ENCODE measurements at places on chromosomes 3 and 15.
A peak's percentile ranks its signal among the peaks of the same experiment; 100 is the strongest.

GRCh38 chr3:12557473-12558100 is 700 bp downstream of the MKRN2 start:
- DNase-seq, result peak; percentile 28

- no peak for DNase-seq
Measured at GRCh38 chr15:101057841-101058407, 138.8 kb downstream of the LRRK1 start.

GRCh38 chr3:197336348-197336747 is 37.9 kb upstream of the DLG1 start:
- DNase-seq, result no peak

DNA sequence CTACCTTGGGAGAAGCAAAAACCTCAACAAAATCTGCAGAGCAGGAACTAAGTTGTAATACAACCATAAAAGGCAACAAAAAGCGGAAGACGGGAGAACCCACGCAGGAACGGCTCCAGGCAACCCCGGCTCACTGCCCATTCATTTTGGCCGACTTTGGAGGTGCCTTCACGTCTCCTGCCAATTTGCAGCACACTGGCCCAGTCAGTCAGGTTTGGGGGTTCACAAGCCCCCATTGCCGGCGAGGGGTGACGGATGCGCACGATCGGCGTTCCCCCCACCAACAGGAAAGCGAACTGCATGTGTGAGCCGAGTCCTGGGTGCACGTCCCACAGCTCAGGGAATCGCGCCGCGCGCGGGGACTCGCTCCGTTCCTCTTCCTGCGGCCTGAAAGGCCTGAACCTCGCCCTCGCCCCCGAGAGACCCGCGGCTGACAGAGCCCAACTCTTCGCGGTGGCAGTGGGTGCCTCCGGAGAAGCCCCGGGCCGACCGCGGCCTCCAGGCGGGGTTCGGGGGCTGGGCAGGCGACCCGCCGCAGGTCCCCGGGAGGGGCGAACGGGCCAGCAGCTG is 463 bp downstream of the TERC start:
- DNase-seq, result peak; percentile 40

- DNase-seq, result no peak
Measured at GRCh38 chr3:166451997-166452396, 614.8 kb upstream of the BCHE start.

DNA sequence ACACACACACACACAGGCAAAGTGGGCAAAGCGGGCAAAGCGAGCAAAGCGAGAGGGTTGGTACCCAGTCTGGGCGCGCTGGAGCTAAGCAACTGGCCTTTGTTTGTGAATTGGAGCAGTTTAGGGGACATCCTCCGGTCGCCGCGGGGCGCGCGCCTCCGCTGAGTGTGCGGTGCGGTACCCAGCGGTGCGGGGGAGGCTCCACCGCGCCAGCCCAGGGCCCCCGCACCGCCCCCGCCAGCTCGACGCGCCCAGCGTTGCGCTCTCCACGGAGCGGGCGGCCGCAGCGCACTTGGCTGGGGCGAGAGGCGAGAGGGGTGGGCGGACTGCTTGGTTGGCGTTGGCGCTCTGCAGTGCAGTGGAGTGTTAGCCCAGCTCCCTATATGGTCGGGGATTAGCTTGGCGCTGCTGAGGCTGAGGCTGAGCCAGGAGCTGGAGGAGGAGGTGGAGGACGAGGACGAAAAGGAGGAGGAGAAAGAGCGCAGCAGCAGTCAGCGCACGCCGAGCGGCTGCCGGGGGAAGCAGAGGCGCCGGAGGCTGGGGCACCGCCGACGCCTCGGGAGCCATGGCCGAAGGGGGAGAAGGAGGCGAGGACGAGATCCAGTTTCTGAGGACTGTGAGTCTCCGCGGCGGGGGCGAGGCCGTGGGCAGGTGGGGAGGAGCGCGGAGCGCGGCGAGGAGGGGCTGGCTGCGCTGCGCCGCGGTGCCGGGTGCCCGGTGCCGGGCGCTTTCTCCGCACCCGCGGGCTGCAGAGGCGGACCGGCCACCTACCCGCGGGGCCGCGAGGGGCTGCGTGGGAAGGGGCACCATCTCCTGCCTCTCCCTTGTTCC is at the start of gene RYR3:
TSS of gene RYR3 (plus strand) at position 487 of the 831 bp plus-strand sequence. CDS start at position 566, 79 bp downstream.
- DNase-seq, result no peak

DNA sequence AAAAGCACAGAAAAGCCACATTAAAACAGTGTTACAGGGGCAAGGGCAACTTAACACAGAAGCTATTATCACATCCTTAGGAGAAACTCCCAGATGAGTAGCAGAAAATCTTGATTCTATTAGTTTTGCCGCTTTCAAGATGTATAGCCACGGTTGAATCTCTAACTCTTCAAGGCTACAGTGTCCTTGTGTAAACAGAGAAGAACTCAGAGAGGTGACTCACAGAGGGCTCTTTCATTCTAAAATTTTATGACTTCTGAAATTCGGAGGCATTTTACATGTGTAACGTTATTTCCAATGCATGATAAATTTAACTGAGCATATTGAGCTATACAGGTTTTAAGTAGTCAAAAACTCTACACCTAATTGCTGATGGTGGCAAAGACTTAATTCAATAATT is 846.6 kb downstream of the GBE1 start:
- DNase-seq, result no peak

DNA sequence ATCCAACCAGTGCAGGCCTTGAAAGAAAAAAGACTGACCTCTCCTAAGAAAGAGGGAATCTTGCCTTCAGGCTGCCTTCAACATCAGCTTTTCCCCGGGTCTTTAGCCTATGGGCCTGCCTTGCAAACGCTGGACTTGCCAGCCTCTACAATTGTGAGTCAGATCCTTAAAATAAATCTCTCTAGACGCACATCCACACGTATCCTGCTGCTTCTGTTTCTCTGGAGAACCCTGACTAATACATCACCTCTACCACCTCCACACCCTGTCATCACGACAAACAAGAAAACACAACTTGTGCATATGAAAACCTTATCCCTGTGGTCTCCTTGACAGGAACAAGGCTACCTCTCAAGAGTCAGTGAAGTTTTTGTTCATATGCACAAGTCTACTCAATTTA is 11.8 kb downstream of the CYFIP1 start:
- DNase-seq, result peak; percentile 95

DNA sequence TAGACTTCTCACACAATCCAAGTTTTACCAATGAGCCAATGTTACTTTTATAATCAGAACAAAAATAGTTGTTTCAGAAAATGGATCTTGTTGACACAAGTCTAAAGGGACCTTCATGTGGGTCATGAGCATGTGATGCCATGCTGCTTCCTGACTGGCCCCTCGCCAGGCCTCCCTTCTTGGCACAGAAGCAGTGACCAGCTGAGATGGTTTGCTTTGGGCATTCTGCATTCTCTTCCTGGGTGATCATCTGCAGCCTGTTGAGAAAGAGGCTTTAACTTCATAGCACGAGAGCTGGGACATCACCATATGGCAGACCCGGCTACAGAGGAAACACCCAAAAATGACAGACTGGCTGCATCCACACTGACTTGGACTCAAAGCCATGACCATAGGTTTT is 45.7 kb downstream of the TGM4 start:
- DNase-seq, result no peak

- no peak for DNase-seq
Measured at GRCh38 chr3:197212290-197212689, 86.1 kb downstream of the DLG1 start.

DNA sequence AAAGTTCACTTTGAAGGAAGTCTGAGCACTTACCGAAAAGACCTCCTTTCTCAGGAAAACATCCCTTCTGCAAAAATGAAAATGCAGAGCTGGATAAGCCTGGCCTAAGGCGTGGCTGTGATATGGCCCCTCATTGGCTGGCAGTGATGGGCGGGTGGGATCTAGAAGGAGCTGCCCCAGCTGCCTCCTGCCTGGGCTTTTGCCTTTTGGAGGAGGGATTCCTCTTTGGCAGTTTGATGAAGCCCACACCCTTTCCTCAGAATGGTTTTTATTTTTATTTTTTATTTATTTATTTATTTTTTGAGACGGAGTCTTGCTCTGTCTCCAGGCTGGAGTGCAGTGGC is 4.0 kb upstream of the DZIP1L start:
- DNase-seq, result no peak

DNA sequence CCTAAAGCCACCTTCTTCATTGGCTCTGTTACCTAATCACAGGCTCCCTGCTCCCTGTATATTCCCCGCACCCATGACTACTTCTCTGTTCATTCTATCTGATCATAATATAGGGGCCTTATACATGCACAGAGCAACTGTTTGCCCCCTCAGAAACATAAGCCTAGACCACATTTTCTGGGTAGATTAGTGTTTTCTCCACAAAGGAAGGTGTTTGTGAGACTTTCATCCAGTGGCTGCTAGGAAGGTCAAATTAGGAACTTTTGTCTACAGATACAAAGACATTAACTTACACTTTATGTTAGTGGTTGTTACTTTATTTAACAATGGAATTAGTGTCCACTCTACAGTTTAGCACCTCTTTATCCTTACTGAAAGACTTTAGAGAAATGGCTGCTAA is 174.9 kb downstream of the GHSR start:
- no peak for DNase-seq

DNA sequence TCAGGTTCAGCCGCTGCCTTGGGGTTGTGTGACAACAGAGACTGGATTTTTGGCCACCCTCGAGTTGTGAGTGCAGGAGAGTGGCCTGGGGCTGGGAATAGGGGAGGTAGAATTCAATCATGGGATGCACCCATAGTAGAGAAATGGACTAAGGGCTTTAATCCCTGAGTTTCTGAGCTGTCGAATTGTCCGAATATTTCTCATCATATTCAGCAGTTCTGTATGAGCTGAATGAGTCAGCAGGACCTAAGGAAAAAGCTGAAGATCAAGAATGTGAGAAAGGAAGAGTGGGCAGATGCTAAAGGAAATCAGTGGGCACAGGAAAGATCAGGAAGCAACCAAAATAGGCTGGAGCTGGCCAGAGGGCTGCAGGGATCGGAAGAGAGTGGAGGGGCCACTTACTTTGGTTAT is 44.4 kb upstream of the SACM1L start:
- DNase-seq, result peak; percentile 81

DNA sequence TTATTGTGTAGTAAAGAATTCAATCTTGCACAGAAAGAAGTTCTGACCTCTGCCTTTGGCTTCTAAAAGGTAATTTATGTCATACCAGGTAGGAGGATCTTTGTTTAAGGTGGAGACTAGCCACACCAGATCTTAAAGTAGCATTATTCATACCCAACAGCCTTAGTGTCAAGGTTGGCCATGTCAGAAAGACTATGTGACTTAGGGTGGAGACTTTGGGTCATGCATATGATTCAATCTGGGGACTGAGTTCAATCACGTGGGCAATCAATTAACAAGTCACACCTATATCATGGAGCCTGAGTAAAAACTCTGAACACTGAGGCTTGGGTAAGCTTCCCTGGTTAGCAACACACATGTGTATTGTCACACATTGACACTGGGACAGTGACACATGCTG is 28.5 kb upstream of the ENTPD3 start:
- DNase-seq, result no peak

DNA sequence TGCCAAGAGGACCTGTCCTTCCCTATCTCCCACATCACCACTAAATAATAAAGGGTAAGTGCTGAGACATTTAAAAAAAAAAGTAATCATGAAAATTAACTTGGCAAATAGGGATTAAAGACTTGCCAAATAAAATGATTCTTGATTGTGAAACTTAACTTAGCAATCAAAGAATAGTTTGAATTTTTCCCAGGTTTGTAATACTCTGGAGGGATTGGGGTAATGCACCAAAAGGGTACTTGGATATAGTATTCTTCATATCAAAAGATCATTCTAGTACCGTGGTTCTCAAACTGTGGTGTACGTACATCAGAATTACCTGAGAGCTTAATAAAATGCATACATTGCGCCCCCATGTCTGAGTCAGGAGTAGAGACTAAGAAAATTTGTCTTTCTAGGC is 28.5 kb downstream of the CALML4 start:
- no peak for DNase-seq

DNA sequence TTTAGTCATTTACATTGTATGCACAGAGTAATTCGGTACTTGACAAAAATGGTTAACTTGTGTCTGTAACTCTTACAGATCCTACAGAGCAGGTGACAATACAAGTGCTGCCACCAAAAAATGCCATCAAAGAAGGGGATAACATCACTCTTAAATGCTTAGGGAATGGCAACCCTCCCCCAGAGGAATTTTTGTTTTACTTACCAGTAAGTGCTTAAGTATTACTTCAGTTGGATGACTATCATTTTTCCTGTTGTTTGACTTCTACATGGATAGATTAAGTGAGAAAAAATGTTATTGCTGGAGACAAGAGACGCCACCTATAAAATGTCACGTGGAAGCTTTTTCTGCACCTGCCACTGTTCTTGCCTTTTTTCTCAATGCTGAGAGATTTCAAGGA is 173.2 kb downstream of the ALCAM start:
- DNase-seq, result no peak

DNA sequence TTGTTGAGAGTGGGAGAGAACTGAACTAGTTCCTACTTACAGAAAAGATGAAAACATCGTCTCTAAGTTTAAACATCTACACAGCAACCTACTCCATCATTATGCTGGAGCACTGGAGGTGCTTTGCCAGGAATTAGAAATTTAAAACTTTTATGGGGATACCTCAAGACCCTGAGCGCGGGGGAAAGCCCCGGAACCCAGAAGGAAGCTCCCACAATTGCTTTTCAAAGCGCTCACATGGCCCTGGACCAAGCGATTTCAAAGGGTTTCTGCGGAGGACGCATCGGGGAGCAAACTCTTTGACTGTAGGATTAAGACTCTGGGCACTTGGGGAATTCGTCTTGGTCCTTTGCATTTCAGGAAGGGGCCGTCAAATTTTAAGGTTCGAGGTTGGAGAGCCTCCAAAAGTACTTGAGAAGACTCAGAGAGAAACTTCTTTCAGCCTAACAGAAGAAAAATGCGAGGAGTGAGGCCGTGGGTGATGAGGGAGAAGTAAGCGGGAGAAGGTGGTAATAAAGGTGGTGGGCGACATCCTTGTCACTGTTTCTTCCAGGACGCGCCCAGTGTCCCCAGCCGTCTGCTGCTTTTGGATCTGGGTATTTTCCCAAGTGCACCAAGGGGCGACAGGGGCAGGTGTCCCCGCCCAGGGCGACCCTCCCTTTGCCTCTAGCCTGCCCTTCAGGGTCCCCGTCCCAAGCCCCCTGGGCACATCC is 591 bp downstream of the PROK2 start:
- DNase-seq, result no peak

- DNase-seq, result peak; percentile 78
Measured at GRCh38 chr3:11720304-11720898, 76.7 kb upstream of the VGLL4 start.

DNA sequence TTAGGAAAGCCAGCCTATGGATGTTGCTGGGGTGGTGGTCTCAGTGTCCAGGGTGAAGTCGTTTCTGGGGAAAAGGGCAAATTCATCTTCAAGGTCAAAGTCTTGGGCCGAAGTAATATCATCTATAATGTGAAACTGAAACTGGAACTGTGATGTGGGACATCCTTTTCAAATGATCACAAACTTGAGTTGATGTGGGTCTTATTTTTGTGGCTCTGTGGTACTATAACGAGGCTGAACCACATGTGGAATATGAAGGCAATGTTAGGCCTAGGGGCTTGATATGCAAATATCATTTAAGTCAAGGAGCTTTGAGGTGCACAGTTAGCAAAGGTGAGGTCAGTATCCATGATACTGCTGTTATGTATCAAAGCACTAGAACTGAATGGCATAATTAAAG is 1.5 kb upstream of the CD200R1L start:
- no peak for DNase-seq

Measured in lung microvascular endothelial cell (primary cell).